ENCODE measurements at places on chromosomes 4 and X.

DNA sequence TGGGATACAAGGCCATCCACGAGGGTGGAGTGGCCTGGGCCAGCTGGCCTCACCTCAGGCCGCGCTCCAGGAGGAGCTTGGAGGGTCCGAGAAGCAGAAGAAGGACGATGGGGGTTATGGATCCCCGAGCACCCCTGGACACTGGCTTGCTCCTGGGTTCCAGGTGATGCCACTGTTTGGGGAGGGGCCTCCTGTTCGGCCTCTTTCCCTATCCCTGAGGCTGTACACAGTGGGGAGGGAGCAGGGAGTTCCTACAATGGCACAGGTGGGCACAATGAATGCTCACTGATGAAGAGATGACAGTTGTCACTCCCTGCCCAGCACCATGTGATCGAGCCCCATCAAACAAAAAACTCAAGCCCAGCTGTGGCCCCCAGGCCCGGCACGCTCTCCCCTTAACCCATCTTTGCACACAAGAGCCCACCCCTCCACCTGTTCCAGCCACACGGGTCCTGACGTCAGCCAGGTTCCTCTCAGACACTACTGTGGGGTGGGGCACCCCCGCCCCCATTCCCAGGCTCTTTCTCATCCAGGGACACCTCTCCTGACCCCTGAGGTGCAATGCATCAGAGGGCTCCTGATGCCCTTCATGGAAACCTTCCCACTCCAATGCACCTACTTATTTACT lies 70.3 kb downstream of the WFS1 start:
- no peak for DNase-seq

DNA sequence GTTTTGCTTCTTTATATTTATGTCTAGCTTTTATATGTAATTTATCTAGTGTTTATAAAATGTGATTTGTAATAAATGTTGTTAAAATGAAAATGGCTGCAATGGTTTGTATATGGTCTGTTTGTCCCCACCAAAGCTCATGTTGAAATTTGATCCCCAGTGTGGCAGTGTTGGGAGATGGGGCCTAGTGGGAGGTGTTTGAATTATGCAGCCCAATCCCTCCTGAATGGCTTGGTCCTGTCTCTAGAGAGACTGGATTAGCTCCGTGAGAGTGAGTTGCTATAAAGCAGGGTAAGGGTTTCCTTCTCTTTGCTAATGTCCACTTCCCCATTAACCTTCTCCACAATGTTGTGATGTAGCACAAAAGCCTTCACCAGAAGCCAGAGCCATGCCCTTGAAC lies 30.0 kb upstream of the JADE3 start:
- DNase-seq: no peak

GRCh38 chrX:145506214-145506613 lies 258.9 kb downstream of the SPANXN1 start:
- no peak for DNase-seq

DNA sequence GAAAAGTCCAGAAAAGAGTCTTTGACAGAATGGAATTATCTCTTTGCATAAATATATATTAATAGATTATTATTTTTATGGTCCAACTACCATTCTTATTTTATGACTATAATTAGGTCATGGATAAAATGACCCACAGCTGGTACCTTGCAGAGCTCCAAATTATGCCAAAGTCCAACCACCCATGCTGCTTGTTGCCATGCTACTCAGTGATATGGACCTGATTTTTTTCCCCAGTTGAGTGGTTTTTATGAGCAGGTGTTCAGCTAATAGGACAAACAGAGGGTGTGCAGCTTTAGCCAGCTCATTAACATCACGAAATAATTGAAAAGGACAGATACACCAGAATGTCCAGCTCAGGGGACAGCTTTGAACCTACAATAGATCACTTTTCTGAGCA lies 9.7 kb downstream of the HOPX start:
- DNase-seq: no peak

GRCh38 chrX:123222920-123223319 lies 38.8 kb downstream of the GRIA3 start:
- no peak for DNase-seq

DNA sequence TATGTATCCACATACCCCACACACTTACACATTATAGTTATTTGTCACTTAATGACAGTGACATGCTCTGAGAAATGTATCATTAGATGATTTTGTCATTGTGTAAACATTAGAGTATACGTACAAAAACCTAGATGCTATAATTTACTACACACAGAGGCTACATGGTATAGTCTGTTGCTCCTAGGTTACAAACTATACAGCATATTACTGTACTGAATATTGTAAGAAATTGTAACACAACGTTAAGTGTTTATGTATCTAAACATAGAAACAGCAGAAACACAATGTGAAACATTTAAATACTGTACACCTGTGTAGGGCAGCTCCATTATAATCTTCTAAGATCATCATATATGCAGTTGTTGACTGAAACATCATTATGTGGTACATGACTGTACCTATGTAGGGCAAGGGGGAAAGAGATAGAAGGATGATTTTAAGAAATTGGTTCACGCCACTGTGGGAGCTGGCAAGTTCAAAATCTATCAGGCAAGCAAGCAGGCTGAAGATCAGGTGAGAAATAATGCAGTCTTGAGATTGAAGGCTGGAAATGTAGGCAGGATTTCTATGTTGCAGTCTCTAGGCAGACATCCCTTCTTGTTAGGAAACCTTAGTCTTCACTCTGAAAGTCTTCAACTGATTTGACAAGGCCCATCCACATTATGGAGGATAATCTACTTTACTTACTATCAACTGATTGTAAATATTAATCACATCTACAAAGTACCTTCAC lies 78.0 kb upstream of the CPEB2 start:
- DNase-seq: no peak

GRCh38 chr4:164949448-164950143 lies 27.9 kb downstream of the TRIM61 start:
- DNase-seq: no peak

DNA sequence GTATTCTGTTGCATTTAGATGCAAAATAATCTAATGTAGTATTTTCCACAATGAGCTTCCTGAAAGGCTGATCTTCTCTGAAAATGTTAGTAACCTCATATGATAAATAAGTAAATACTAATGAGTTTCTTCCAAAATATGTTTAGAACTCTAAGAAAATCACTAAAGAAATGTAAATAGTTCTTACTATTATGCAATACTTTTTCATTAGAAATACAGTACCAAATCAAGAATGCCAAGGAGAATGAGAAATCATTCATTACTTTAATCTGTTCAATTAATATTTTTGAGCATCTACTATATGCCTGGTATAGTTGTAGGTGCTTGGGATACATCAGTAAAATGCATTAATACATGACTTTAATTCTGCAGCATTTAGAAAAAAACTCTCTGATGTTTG lies 130.6 kb downstream of the IL1RAPL1 start:
- no peak for DNase-seq

GRCh38 chr4:70722199-70722791 lies 531 bp downstream of the RUFY3 start:
- DNase-seq: no peak

- DNase-seq: no peak
Measured at GRCh38 chr4:110139111-110139510, 59.3 kb downstream of the ELOVL6 start.

GRCh38 chr4:177485528-177485927 lies 43.3 kb upstream of the AGA start:
- DNase-seq: no peak

Measured in stimulated activated CD8-positive, alpha-beta memory T cell treated with anti-CD3 and anti-CD28 coated beads, Interleukin-4, amount 100 ng/mL, for 4 hours (primary cell).